ENCODE measurements at places on chromosomes 11 and 22.

- DNase-seq: no peak
Measured at GRCh38 chr11:29293825-29294224, 723.0 kb downstream of the KCNA4 start.

DNA sequence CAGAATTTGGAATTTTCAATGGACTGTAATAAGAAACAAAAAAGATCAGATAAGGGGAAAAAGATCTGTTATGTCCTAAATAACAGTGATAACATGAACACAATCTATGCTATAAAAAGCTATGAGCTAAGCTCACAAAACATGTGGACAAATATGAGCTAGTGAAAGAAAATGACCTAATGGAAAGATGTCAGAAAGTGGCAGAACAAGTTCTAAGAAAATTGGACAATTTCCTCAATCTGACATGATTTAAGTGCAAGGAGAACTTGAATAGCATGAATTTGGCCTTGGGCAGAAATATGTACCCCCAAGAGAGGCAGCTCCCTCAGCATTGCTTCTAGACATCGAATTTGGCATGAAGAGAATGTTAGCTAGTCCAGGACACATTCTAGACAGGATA lies 212.0 kb upstream of the PGR start:
- DNase-seq: no peak

DNA sequence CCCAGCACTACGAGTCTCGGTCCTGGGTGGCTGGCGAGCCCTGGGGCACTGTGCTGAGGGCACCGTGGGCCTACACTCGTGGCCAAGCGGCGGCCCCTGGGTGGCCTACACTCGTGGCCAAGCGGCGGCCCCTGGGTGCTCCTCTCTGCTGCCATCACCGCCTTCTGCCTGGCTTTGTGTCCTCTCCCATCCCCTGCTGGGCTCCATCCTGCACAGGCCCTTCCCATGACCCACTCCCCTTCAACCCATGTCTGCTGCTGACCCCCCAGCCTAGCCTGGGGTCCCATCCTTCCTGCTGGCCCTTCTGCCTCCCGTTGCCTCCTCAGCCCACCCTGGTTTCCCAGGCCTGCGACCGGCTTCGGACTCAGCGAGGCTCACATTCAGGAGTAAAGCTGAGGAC lies 87.4 kb upstream of the CLDN5 start:
- no peak for DNase-seq

DNA sequence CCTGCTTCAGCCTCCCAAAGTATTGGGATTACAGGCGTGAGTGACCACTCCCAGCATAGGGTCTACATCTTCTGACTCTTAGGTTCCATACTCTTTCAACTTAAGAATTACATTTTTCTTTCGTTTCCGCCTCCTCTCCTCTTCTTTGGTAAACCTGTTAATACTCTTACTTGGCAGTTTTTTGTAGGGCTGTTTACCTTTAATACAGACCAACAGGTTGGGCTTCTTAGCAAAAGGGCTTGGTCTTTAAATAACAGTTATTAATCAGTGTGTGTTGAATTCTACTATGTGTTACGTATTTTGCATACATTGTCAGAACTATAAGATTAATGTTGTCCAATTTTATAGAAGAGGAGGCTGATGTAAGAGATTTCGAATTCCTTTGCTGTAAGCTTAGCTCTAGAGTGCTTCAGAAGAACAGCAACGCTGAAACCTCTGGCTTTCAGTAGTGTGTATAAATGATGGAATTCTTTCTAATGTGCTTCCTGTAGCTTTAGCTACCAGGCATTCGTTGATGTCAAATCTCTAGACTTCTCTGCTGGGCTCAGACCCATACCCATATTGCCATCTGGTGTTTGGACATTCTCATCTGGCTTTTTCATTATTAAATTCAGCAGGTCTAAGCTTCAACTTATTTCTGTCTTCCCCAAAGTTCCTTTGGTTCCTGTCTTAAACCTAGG lies 3.1 kb downstream of the FDX1 start:
- no peak for DNase-seq

DNA sequence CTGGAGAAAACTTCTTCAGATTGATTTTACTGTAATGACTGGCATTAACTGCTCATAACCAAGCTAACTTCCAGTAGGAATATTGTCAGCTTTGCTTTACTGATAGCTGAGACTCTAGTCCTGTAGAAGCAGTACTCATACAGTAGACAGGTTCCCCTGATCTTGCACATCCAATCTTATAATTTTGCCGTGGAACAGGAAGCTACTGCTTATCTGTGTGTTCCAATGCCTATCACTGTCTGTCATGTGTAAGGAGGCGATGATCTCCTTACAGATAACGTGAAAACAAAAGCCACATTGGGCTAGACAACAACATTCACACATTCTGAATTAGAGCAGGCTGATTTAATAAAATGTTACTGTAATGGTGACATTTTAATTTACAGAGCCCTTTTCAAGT lies 13.2 kb downstream of the HSD17B12 start:
- no peak for DNase-seq

DNA sequence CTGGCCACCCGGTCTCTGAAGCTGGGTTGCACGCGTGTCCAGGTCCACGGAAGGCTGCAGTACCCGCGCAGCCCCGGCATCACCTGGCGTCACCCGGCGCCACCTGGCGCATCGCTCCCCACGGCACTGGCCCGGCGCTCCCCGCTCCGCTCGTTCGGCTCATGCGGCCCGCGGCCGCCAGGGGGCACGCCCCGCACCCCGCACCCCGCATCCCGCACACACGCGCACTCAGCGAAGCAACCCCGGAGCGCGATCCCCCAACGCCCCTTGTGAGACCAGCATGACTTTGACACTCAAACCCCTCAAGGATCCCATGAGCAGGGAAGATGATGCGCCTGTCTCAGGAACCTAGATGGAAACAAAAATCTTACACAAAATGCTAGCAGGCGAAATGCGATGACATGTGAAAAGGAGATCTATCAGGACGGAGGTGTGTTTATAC lies 11.9 kb downstream of the B3GNT6 start:
- DNase-seq: peak; percentile 56

DNA sequence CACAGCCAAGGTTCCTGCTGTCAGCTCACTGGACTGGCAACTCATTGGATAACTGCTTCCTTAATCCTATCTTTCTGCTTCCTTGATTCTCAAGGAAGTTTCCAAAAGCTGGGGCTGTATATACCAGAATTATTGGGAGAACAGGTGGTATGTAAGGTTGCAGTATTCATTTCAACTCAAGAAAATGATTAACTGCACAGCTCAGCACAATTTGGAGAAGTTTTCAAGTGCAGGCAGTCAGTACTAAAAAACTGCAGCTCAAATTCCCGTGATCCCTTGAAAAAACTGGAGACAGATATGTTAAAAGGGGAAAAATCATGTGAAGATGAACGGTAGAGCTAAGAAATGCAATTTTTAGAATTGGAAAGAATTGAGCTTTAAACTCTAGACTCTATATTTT lies 44.4 kb downstream of the GRM5 start:
- no peak for DNase-seq

GRCh38 chr11:67048515-67049130 lies 8.0 kb upstream of the RHOD start:
- DNase-seq: no peak

DNA sequence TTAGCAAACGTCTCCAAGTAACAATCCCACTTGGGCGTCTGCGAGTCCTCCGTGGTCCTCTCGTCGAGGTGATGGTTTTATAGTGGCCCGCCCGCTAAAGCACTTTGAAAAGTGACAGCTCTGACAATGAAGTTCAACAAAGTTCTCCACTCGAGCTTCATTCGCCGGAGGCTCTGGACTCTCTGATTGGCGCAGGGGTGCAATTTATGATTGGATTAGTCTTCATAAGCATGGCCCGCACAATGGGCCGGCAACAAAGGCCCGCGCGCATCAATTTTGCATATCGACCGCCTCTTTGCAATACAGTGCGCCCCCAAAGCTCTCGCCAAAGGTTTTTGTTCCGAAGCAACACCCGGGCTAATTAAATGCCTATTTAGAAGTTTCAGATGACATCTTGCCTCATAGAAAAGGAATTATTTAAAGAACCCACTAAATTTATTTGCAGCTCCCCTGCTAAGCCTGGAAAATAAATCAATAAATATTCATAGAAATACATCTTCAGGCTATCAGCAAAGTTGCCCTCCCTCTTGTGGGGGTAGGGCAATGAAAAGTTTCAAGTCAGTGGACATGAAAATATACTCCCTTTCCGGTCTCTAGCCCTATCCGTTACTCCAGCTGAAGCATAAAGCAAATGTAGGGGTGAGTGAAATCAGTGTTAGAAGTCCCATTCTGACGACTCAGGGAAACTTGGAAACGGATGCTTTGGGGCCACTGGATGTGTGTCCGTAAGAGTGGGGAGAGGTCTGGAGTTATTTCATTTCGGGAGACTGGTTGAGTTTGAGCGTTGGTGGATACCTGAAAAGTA lies at the start of gene DBX1:
DBX1 (minus strand) TSS at position 51 of the 805 bp plus-strand sequence. CDS start 151 bp downstream, outside the sequence.
- no peak for DNase-seq

DNA sequence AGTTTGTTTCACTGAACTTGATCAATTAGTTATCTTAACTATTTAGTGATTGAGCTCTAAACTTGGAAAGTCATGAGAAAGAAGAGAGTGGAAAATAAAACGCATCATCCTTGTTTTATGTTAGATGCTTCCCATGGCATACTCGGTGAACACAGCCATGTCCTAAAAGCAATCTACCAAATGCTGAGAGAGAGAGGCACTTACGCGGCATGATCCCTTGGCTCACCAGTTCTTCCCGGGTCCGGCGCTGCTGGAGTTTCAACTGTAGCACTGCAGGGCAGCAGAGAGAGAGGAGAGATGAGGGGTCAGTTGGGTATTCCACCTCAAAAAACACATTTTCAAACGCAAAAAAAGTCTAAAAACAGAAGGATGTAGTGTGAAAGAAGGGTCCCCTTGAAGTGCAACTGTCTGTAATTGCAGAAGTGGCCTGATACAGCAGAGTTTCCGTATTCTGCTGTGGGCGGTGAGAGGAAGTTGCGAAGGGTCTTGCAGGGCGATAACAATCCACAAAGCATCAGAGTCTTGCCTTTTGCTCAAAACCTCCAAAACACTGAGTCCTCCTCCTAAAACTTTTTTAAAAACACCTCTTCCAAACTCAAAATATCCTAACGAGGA lies 92.7 kb downstream of the SGSM3 start:
- peak; percentile 36 for DNase-seq

- no peak for DNase-seq
Measured at GRCh38 chr22:33652615-33653014, 267.7 kb downstream of the LARGE1 start.

GRCh38 chr11:97683733-97684132 lies 1293.9 kb downstream of the JRKL start:
- DNase-seq: no peak

DNA sequence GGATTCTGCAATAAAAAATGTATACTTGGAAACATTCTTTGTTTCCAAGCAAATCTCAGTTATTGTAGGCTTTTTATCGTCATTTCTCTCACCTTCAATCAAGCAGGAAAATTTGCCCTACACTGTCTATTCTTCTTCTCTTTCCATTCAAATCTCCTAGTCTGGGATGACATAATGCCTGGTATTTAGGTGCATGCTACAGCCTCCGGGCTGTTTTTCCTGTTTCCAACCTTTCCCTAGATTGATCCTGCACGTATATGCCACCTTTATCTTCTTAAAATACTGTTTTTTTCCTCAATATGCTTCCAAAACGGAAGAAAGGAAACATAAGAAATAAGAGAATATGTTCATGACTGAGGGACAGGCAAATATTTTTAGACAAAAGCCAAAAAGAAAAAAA lies 249.1 kb upstream of the UBASH3B start:
- DNase-seq: no peak

DNA sequence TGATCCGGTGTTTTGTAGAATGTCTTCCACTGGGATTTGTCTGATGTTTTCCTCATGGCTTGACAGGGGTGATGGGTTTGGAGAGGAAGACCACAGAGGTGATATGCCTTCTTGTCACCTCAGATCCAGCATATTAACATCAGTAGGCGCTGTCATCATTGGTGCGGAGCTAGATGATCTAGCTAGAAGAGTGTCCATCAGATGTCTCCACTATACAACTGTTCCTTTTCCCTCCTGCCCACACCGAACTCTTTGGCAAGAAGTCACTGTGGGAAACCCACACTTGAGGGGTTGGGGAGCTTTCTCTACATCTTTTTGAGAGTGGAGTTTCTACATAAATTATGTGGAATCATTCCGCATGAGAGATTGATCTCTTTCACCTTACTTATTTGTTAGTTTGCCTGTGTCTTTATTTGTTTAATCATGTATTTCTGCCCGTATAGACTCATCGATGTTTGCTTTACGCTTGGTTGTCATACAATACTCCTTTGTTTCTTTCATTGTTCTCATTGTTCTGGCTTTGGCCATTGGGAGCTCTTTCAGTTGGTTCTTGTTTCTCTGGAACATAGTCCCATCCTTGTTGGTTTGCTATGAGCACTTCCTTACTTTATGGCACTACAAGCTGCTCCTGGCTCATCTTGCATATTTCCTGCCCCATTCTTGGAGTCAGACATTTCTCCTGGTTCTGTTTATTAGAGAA lies 1420.3 kb downstream of the BRD1 start:
- no peak for DNase-seq
